Stimulated activated CD8-positive, alpha-beta memory T cell treated with anti-CD3 and anti-CD28 coated beads, Interleukin-15, amount 100 ng/mL, for 4 hours (primary cell): ENCODE measurements at places on chromosomes 1 and 21.

- no peak for DNase-seq
Observed at GRCh38 chr1:157311730-157312081, 173.5 kb upstream of the ETV3 start.

DNA sequence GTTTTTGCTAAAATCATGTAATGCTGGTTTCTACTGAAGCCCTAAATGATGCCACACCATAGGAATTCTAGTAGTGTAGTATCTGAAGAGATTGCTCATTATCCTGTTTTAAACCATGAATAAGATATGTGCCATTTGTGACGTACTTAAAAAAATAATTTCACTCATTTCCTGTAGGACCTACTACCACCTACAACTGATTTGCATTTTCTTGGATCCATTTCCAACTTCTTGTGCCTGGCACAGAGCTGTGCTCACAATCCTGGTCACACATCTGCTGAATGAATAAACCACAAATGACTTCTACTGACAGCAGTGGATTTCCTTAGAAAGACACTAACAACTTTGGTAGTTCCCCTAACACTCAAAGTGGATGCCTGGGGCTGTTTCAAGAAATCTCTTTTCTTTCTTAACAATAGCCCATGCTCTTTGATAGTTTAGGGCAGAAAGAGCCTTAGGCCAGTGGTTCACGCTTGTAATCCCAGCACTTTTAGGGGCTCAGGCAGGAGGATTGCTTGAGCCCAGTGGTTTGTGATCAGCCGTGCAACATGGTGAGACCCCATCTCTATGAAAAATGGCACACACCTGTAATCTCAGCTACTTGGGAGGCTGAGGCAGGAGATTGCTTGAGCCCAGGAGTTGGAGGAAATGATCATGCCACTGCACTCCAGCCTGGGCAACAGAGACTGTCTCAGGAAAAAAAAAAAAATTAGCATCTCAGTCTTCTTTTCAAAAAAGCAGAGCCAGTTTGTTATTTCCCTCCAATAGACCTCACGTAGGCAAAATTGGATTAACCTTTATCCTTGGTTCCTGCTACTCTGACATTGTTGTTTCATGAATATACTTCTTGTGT is 13.0 kb upstream of the BATF3 start:
- no peak for DNase-seq

- DNase-seq, result no peak
Observed at GRCh38 chr1:156733989-156734584, 5.5 kb upstream of the ISG20L2 start.

- no peak for DNase-seq
Observed at GRCh38 chr1:81585371-81585770, 215.4 kb upstream of the ADGRL2 start.

GRCh38 chr1:230113593-230114236 is 46.7 kb downstream of the GALNT2 start:
- DNase-seq, result no peak

DNA sequence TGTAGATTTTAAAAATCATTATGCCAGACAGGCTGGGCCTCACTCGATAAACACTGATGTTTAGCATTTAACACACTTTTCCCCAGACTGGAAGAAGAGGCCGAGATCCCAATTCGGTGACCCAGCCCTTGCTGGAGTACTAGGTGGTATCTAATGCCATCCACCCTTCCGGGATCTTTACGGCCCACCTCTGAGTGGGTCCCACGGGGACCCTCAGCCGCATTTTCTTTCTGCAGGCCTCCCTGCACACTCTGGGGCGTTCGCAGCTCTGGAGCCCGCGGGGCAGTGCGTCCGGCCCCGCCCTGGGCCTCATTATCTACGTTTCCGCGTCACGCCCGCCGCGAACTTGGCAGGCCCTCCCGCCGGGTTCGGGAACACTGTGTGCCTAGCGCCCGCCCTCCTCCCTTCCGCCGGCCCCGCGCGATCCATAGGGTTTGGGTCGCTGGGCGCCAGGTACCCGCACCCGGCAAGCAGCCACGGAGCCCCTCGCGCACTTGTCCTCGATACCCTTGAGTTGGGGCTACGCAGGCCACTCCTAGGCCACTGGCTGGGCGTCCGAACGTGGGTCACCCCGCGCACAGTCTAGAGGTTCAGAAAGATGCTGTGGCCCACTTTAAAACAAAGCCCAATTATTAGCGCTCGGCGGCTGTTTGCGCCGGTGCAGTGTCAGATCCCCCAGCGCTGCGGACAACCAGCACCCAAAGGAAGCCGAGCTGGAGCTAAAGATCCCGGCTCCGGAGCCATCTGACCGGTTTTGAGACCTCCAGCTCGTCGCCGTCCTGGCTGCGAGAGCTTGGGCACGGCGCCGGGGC is 950 bp upstream of the EVA1C start:
- peak; percentile 35 for DNase-seq

- DNase-seq, result peak; percentile 65
Observed at GRCh38 chr1:111603979-111604378, 15.6 kb upstream of the RAP1A start.

DNA sequence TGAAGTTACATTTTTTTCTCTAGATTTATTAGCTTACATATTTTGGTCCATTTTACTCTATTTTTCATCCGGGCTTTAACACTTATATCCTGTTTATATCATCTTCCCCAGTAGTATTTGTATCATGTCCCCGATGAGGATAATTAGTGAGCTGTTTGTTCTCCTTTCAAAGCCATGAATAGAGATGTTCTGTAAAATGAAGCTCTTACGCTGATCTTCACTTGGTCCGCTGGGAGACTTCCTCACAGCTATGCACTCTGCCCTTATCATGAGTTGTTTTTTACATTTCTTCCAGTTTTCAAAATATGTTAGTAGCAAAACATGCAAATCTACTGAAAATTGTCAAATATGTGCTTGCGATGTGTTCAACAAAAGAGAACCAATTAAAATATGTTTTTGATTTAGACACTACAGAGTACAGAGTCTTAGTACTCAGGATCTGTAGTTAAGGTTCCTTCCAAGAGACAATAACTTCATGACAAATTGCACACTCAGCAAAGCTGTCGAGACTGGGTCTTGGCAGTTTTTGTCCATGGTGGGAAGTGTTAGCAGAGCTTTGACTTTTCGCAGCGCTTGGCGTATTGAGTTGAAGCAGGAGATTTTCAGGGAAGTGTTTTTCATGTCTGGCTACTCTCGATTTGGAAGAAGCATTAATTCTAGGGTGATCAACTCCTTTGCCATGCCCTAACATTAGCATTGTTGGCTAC is 292.0 kb upstream of the ADAMTS5 start:
- no peak for DNase-seq
